Upper lobe of right lung (tissue), 1 donor: ENCODE measurements at places on chromosomes 1 and 21. TPM values are rescaled to one million over a fixed set of nuclear protein-coding genes. Genes with fewer than 3 reads are reported as not detected.
A peak's percentile ranks its signal among the peaks of the same experiment; 100 is the strongest.

The PCNT gene
- total RNA-seq: 29.3 TPM

The HLX gene
- total RNA-seq: 14.9 TPM

DNA sequence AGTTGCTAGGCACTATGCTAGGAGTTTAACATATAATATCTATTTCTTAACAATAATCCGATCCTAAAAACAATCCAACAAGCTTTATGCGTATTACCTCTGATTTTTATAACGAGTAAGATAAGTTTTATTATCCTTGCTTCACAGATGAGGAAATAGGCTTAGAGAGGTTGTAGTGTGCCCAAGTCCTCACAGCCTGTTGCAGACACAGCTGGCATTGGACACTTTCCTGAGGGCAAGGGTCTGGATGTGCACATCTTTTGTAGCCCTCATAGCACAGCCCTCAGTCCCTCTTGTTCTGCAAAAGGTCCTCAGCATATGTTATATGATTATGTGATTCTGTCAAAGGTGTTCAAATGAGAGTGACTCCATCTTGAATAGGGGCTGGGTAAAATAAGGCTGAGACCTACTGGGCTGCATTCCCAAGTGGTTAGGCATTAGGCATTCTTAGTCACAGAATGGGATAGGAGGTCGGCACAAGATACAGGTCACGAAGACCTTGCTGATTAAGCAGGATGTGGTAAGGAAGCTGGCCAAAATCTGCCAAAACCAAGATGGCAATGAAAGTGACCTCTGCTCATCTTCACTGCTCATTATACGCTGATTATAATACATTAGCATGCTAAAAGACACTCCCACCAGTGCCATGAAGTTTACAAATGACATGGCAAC is 75.7 kb upstream of the F3 start:
- no peak for DNase-seq

DNA sequence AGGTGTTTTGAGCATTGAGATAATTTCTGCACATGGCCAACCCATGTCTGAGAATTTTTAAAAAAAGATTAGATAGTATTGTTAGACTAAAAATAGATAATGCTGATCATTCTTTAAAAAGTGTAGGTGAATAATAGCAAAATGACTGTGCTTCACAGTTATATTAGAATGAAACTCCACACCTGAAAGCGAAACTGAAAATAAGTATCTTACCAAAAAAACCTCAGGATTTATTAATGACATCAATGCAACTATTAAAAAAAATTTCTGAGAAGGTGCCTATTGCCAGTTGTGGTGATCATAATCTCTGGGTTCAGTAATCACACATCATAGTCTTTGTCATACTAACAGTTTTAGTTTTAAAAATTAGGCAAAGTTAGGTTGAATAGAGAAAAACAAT is 36.5 kb downstream of the PLA2G4A start:
- DNase-seq: no peak

DNA sequence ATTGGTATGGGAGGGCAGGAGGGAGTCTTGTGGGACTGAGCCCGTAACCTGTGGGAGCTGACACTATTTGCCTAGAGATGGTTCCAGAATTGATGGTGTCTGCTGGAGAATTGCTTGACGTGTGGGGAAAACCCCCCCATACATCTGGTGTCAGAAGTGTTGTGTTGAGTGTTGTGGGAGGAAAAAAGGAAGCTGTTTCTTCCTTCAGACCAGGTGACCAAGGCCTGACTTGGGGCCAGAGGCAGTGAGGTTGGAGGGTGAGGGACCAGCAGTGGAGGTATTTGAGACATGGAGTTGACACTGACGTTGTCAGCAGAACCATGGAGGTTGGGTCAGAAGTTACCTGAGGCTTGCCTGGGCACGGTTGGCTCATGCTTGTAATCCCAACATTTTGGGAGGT is 8.3 kb downstream of the SHISAL2A start:
- no peak for DNase-seq

DNA sequence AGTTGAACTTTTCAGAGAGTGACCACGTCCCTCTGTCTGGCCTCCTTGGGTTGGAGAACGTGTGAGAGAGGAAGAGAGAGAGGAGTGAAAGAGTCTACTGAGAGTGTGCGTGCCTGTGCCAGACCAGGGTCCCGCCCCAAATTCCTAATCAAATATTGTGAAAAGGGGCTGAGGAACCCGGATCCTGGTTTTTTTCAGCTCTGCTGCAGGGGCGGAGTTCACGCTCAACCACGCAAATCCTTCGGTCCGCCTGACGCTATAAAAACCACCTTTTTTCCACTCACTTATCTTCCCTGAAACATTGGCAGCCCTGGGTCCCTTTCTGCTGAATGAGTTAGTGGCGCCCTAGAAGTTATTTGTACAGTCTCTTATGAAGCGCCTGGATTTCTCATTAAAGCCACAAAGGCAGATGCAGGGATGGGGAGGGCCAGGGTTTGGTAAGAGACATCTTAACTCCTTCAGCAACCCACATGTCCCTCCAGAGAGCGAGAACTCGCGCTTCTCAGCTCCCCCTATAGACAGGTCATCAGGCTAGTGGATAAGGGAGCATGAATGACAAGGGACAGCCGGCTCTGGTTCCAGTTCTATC is at the start of gene FMOD:
Gene FMOD (minus strand): TSS at position 86 of the 589 bp plus-strand sequence. CDS start 2,852 bp downstream, outside the sequence.
- DNase-seq: no peak

DNA sequence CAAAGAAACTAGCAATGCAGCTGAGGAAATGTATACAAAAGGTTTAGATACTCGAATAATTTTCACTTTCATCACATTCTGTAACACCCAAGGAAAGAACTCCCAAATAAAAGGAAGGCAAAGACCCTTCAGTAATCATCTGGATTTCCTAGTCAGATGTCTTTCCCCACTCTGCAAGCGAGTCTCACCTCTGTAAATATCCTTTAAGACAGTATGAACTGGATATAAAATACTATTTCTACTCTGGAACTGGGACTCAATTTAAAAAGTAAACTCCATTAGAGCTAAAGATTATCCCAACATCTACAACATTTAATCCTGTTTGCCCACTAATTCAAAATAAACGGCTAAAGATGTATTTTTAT is 27.0 kb downstream of the C2CD2 start:
- DNase-seq: no peak

- no peak for DNase-seq
Measured at GRCh38 chr1:193685986-193686385, 499.6 kb upstream of the B3GALT2 start.

DNA sequence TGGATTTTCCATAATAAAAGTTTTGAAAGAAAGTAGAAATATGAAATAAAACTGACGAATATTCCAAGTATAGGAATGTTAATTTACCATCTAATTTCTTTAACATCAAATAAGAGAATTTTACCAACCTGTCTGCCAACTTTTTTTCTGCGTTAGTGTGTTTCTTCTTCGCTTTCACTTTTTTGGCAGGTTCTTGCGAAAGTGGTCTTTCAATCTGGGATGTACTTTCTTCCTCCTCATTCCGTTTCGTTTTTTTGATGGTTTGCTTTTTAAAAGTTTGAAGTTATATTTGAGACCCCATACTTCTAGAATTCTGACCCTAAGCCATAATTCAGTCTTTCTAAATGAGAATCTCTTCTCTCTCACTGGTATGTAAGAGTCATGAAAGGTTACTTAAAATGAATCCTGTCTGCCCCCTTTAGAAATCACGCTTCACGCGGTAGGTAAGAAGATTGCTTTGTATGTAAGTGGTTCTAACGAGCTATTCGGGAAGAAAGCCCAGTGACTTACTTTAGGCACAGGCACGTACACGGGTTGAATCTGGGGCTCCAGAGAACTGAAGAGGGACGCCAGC is 580 bp downstream of the RBM34 start:
- no peak for DNase-seq

DNA sequence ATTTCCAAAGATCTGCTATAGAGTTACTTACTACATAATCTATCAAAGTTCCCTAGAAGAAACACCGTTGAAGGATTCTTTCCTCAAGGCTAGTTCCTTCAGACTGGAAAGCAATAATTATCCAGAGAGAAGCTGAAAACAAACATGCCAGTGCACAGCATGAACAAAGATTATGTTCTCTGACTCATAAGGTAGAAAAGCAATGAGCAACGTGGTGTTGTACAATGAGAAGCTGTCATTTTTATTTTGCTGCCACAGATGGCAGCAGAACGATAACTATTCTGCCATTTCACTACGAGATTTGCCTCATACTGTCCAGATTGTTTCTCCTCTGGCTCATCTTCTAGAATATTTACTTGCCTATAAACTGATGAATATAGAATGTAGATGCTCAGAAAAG is 10.7 kb downstream of the EXTL2 start:
- DNase-seq: no peak

DNA sequence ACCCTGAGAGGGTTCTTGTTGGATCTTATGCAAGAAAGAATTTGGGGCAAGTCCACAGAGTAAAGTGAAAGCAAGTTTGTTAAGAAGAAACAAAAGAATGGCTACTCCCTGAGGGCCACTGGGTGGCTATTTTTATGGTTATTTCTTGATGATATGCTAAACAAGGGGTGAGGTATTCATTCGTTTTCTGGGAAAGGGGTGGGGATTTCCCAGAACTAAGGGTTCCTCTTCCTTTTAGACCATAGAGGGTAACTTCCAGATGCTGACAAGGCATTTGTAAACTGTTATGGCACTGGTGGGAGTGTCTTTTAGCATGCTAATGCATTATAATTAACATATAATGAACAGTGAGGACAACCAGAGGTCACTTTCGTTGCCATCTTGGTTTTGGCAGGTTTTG is 18.2 kb upstream of the IFI6 start:
- no peak for DNase-seq

DNA sequence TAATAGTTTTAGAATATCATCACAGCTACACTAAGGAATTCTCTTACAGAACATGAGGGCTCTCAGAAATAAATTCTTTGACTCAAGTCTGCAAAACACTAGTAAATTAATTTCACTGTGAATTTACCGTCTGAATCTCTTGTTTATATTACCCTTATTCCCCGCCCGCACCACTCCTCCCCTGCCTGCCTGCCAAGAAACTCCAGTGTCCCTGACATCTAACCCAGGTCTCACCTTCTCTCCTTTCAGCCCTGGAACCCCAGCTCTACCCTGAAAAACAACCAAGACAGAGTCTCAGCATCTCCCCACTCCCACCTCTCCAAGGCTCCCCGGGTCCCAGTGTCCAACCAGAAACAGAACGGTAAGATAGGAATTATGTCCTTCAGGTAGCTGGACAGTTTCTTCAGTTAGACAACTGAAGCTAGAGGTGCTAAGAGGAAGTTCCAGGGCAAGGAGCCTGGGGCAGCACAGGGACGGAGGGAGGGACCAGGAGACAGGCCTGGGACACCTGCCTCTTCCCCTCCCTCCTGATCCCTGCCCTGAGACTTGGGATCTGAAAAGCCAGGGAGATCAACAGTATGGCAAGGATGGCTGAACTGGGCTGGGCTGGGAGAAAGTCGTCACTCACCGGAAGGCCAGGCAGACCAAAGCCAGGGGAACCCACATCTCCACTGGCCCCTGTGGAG is 15.4 kb downstream of the COL16A1 start:
- DNase-seq: no peak

GRCh38 chr1:59108481-59109317 is 188.2 kb upstream of the FGGY start:
- no peak for DNase-seq

DNA sequence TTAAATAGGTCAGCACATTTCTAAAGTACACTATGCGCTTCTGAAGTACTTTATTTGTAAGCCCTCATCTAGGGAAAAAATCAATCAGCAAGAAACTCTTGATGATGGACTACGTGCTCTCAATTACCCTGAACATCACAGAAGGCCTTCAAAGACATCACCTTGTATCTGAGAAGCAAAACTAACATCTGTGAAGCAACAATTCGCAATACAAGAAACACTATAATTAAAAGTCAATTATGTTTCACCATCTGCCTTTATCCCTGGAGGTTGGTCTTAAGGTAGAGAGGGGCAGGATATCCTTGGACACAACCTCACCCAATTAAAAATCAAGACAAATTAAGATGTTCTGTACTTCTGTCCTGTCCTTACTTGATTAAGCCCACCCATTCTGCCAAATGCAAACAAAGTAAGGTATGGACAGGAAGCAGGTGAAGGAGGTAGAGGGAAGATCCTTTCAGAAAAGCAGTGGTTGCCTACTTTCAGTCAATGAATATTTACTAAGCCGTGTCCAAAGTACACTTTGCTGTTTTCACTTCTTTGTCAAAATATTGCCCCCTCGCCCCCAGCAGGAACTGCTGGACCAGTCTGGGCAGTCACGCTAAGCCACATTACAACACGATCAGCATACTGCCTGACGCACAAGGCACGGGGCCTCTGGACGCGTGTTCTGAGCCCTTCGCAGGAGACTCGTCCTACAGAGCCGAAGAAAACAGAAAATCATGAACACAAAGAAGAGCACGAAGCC is 887 bp downstream of the SLC19A2 start:
- peak; percentile 80 for DNase-seq
